ENCODE measurements at places on chromosomes 11 and 22.

GRCh38 chr11:95778699-95779098 is 10.9 kb downstream of the FAM76B start:
- DNase-seq, result no peak

DNA sequence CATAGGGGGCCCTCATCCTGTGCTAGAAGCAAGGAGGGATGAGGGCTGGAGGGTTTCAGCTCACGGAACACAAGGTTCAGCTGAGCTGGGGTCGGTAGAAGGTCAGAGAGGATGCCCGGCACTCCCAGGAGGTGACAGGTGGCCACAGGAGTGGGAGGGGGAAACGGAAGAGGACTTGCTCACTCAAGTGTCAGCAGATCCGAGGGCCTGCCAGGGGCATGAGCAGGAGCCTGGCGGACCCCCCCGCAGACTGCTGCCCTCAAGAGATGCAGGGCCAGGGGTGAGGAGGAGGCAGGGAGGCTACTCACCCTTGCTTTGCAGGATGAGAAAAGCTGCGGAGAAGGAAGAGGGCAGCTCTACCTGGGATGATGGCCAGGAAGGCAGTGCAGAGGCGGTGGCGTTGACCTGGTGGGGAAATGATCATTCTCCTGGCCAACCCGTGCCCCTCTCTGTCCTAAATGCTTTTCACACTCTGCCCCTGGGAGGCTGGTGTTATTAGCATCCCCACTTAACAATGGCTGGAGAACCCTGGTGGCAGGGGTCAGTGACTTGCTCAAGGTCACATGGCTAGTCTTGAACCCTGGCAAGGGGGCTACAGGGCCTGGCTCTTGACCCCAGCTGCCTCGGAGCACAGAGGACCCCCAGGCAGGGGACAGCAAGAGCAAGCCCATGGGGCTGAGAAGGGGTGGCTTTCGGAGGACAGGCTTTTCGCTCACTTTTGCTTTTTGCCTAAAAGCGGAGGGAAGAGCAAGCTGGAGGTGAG is 30.1 kb upstream of the CSNK1E start:
- DNase-seq, result no peak

- DNase-seq, result no peak
Measured at GRCh38 chr22:24338726-24339451, 68.3 kb downstream of the SPECC1L start.

- DNase-seq, result no peak
Measured at GRCh38 chr11:64880240-64881001, 2.0 kb upstream of the EHD1 start.

GRCh38 chr11:128796270-128796669 is 70.8 kb downstream of the KCNJ1 start:
- DNase-seq, result no peak

- DNase-seq, result no peak
Measured at GRCh38 chr11:45345491-45345890, 59.4 kb upstream of the SYT13 start.

GRCh38 chr22:27780161-27780575 is 21.4 kb downstream of the MN1 start:
- DNase-seq, result no peak

DNA sequence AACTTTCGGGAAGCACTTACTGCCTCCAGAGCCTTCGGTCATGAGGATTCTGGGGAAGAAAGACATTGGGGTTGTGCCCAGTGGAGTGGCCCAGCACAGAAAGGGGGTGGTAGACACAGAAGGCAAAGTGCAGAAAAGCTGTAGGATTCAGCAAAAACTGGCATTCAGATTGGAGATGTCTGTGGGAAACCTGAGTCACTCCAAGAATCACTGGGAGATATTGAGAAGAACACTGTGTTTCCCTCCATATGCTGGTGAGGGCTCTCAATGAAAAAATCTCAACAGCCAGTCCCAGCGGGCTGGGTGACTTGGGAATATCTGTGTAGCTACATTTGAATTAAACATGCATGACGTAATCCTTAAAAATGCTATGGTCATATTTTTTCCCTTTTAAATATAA is 61.2 kb upstream of the RCN1 start:
- no peak for DNase-seq

DNA sequence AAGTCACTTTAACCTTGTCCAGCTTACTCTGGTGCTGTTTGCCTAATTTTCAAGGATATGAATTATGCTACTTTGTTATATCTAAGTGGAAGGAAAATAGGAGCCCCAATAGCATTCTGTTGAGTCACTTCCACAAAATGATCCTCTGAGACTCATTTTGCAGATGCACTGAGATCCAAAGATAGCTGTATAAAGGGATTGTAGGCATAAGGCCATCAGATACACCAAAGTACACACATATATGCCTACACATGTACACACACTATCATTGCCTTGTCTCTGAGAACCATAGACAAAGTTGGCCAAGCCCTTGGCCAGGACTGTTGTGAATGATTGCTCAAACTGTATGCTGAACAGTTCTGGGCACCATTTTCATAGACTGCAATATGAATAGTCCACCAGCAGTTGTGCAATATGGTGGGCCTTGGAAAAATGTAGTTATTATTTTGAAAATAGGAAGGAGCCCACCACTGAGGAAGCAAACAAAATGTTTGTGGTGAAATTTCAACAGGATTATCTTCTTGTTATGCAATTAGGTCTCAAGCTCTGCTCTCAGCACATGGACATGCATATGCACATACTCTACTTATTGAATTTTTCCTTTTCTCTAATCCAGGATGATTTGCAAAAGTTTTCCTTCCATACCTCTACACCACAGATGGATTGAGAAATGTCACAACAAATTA is 186.0 kb upstream of the CTSC start:
- DNase-seq, result no peak

- peak; percentile 39 for DNase-seq
Measured at GRCh38 chr11:118785362-118785761, 5.6 kb downstream of the DDX6 start.

DNA sequence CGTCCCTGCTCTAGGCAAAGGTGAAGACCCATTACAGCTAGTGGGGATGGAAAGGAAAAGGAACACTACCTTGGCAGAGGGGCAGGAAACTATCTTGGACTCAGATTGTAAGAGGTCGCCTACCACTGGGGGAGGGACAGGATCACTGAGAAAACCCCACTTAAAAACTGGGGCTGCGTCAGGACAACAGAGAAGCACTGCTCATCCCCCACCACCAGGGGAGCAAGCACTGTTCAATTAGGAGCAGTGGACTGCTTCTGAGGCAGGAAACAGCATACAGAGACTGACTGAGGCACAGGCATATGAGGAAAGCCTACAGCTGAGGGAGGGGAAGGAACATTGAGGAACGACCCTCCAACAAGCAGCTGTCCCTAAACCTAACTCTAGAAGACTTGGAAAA is 20.8 kb upstream of the DLAT start:
- peak; percentile 25 for DNase-seq

DNA sequence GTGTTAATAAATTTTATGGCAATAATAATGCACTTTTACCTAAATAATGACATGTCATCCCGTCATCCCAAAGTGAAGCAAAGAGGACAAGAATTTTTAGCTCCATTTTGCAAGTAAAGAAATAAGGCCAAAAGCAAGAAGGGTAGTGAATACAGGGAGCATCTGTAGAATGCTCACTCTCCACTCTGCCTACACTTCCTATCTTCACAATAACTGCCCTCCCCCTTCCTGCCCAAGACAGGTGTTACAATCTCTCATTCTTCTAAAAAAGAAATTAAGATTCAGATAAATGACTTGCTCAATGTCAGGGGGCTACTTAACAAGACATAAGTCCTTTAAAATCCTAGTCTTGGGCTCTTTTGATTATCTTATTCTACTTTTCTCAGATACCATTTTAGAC is 8.9 kb downstream of the RDX start:
- DNase-seq, result no peak

DNA sequence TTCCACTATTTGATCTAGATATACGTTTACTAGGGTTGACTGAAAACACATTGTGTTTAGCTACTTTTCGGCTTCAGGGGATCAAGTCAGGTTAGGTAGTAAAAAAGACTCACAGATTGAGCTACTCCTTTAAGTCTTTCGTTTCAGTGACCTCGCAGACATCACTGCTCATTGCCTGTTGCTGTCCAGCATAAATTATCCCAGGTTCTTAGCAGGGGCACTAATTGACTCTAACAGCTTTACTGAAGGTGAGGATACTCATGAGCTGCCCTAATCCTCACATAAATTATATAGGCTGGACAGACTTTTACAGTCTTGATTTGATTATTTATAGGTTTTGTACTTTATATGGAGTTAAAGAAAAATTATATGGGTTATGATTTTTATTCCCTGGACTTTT is 3.7 kb downstream of the CARD18 start:
- no peak for DNase-seq

- no peak for DNase-seq
Measured at GRCh38 chr11:76335842-76336241, 45.1 kb downstream of the THAP12 start.

DNA sequence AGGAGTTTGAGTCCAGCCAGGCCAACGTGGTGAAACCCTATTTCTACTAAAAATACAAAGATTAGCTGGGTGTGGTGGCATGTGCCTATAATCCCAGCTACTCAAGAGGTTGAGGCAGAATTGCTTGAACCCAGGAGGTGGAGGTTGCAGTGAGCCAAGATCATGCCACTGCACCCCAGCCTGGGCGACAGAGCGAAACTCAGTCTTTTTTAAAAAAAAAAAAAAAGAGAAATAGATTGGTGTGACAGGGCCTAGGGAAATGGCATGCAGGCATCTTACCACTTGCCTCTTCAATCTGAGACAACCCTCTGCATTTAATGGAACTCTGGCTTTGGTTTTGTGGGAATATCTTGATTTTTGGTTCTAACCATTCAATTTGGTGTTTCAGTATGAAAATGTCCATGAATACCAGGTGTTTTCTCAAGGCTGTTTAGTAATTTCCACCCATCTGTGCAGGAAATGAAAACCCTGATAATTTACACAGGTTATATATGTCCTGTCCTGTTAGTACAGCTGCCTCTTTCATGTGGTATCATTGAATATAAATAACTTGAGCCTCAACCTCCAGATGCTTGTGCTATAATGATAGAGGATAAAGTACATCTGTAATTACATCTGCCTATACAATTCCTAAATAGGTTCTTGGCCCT is 8.4 kb downstream of the XBP1 start:
- no peak for DNase-seq

- peak; percentile 71 for DNase-seq
Measured at GRCh38 chr22:44735518-44736428, 16.6 kb upstream of the ARHGAP8 start.

GRCh38 chr11:76276046-76276780 is 69.9 kb upstream of the WNT11 start:
- no peak for DNase-seq

GRCh38 chr11:103875855-103876510 is 160.5 kb upstream of the DDI1 start:
- no peak for DNase-seq

GRCh38 chr11:11407763-11408084 is 54.7 kb upstream of the CSNK2A3 start:
- DNase-seq, result no peak

- DNase-seq, result no peak
Measured at GRCh38 chr11:8598506-8598905, 4.5 kb upstream of the STK33 start.

- no peak for DNase-seq
Measured at GRCh38 chr11:44531116-44531504, 34.4 kb upstream of the CD82 start.

GRCh38 chr11:72202571-72202970 is 10.6 kb downstream of the FOLR1 start:
- no peak for DNase-seq

- DNase-seq, result no peak
Measured at GRCh38 chr11:83827940-83828554, 541.9 kb upstream of the CCDC90B start.

- no peak for DNase-seq
Measured at GRCh38 chr22:39847477-39847876, 46.1 kb downstream of the ENTHD1 start.

DNA sequence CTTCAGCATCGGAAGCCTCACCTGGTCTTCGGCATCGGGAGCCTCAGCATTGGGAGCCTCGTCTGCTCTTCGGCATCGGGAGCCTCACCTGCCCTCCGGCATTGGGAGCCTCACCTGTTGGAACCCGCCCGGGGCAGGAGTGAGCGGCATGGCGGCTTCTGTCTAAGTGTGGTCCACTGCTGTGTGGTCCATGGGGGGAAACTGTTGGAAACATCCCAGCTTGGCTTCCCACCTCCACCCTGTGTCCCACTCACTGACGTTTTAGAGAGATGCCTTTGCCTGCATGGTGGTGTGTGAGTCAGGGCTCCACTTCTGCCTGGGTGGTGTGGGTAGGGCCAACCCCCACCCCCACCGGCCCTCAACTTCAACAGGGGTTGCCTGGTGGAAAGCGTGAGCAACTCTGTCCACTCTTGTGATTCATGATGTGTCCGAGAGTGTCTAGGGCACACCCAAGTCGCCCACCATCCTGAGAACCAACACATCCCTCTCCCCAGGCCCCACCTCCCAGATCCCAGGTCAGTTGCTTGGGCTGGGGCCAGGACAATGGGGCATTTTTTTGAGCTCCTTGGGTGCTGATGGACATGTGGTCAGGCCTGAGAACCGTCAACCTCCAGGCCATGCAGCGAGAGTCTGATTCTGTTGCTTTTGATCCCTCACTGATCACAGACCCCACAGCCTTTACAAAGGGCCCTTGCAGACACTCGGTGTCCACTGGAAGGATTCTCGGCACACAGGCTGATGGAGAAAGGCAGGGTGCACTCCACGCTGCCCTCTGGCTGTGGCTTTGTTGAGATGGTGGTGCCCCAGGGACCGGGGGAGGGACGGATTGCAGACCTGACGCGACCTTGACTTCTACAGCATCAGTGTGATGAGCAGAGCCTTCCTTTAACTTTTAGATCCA is 406.7 kb downstream of the TBC1D22A start:
- no peak for DNase-seq

DNA sequence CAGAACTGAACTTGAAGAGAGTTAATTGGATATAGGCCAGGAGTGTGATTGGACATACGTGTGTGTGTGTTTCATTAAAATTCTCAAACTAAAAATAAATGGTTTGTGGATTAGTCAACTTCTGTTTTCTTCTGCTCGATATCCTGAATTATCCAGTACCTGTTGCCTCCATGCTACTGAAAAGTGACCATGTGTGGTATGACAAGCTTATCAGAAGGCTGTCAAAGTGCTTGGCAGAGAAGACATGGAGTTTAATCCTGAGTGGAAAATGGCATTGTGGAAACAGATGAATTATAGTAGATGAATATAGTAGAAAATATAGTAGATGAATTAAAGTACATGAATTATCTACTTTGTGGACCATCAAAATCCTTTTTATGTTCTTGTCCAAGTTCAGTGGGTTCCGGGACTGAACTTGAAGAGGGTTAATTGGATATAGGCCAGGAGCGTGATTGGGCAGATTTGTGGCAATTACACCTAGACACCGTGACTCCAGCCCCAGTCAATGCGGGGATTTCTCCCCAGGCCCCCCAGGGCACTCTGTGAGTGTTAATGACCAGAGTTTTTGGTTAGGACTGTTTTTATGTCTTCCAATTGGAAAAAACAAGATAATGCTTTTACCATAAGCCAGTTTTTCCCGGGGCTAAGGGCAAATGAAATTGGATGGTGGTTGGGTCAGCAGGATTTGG is 30.1 kb downstream of the GRAMD1B start:
- DNase-seq, result no peak

GRCh38 chr22:26822313-26822712 is 164.9 kb downstream of the MIAT start:
- no peak for DNase-seq

GRCh38 chr22:33443683-33444082 is 385.5 kb upstream of the SYN3 start:
- no peak for DNase-seq
